Activated naive CD8-positive, alpha-beta T cell treated with anti-CD3 and anti-CD28 coated beads, Interleukin-2, amount 10 ng/mL, durations not matched to agents 7 days and 5 days (primary cell): ENCODE measurements at places on chromosomes 4 and X. TPM values are rescaled to one million over a fixed set of nuclear protein-coding genes. Genes with fewer than 3 reads are reported as not detected.

HTRA3 gene
- total RNA-seq, result not detected

GRCh38 chrX:65932173-65933084 is 107.5 kb downstream of the VSIG4 start:
- H3K27ac ChIP-seq, result no peak overlapping the region
- H3K4me3 ChIP-seq, result no peak overlapping the region

GPRASP1 gene
- 12.7 TPM for total RNA-seq

DNA sequence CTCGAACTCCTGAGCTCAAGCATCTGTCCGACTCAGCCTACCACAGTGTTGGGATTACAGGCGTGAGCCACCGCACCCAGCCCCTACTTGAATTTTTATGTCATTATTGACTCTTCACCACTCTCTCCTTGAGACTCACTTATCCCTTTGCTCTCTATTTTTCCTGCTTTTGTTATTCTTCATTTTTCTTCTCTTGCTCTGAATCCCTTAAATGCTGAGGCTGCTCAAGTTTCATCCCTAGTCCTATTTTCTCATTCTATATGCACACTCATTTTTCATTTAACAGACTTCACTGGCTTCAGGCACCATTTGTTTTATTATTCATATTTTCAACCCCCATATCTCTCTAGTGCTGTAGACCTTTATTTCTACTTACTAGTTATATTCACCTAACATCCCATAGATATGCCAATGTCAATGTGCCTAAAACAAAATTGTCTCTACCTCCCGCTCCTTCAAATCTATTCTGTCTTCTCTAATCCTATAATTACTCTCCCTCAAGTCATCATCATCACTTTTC is 85.7 kb downstream of the APOOL start:
- no peak for DNase-seq
- H3K4me1 ChIP-seq, result no peaks in the 10 kb centered on the region
- no peak overlapping the region for H3K27ac ChIP-seq
- H3K27me3 ChIP-seq, result no peaks in the 10 kb centered on the region
- H3K4me3 ChIP-seq, result no peak overlapping the region

GRCh38 chrX:2192584-2193272 is 308.0 kb downstream of the DHRSX start:
- H3K4me1 ChIP-seq, result no peaks in the 10 kb centered on the region
- H3K27ac ChIP-seq, result no peak overlapping the region
- no peaks in the 10 kb centered on the region for H3K27me3 ChIP-seq
- no peaks in the 10 kb centered on the region for H3K36me3 ChIP-seq
- H3K4me3 ChIP-seq, result no peak overlapping the region

GPRIN3 gene
- total RNA-seq, result 25.5 TPM

- peaks cover 5% of the 10 kb centered on the region for H3K36me3 ChIP-seq
- peaks cover 17% of the 10 kb centered on the region for H3K27me3 ChIP-seq
- peaks cover under 1% of the 10 kb centered on the region for H3K4me1 ChIP-seq
- no peak for DNase-seq
Observed at GRCh38 chr4:16066586-16067128, 17.2 kb downstream of the PROM1 start.

- H3K27me3 ChIP-seq, result peaks cover 6% of the 10 kb centered on the region
- no peak for DNase-seq
Observed at GRCh38 chr4:184750926-184751584, 17.2 kb upstream of the CENPU start.

PIR gene
- 2.4 TPM for total RNA-seq

FMR1NB gene
- total RNA-seq, result not detected

DNA sequence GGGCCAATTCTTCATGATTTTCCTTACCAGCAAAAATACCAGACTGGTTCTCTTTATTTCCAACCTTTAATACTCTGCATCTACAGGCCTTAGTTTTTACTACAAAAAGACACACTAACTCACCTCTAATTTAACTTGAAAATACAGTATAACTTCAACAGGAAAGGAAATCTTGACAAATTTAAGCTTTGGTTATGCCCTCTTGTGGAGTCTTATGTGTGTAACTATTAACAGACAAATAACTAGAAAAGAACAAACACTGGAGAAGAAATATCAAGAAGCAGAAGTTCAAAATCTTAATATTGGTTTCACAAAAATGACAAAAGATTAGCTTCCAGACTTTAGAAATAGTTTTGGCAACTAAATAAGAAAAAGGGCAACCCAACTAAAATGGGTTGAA is 33.0 kb downstream of the PPA2 start:
- peaks cover 39% of the 10 kb centered on the region for H3K36me3 ChIP-seq
- no peak overlapping the region for H3K27ac ChIP-seq
- H3K4me3 ChIP-seq, result no peak overlapping the region
- no peaks in the 10 kb centered on the region for H3K27me3 ChIP-seq
- no peaks in the 10 kb centered on the region for H3K4me1 ChIP-seq

RTL9 gene
- total RNA-seq, result not detected

- no peak for DNase-seq
- H3K36me3 ChIP-seq, result no peaks in the 10 kb centered on the region
- no peaks in the 10 kb centered on the region for H3K4me1 ChIP-seq
- no peaks in the 10 kb centered on the region for H3K27me3 ChIP-seq
- H3K27ac ChIP-seq, result no peak overlapping the region
Observed at GRCh38 chr4:134345244-134345643, 143.7 kb upstream of the PABPC4L start.

GRCh38 chr4:76200771-76201231 is 12.8 kb downstream of the SCARB2 start:
- H3K36me3 ChIP-seq, result peaks cover 3% of the 10 kb centered on the region
- peaks cover 32% of the 10 kb centered on the region for H3K4me1 ChIP-seq
- no peak overlapping the region for H3K27ac ChIP-seq
- H3K27me3 ChIP-seq, result no peaks in the 10 kb centered on the region
- H3K4me3 ChIP-seq, result no peak overlapping the region

DNA sequence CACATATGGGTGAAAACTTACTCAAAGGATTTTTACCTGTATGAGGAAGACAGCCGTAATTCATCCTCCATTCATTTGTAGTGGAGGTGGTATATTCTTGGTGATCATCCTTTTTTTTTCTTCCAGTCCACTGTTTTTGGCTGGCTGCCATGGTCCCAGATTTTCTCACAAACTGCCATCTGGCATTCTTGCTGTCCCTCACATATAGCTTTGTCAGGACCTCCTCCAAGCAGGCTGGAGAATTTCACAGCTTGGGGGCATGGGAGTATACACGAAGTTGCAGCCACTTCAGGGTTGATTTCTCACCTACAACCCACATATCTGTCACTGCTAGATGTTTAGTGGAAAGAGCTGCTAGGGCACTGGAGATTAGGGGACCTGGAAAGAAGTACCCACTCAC is 401.0 kb downstream of the IL1RAPL1 start:
- no peak overlapping the region for H3K4me3 ChIP-seq
- no peaks in the 10 kb centered on the region for H3K4me1 ChIP-seq
- H3K36me3 ChIP-seq, result no peaks in the 10 kb centered on the region
- H3K27me3 ChIP-seq, result no peaks in the 10 kb centered on the region
- no peak overlapping the region for H3K27ac ChIP-seq

DNA sequence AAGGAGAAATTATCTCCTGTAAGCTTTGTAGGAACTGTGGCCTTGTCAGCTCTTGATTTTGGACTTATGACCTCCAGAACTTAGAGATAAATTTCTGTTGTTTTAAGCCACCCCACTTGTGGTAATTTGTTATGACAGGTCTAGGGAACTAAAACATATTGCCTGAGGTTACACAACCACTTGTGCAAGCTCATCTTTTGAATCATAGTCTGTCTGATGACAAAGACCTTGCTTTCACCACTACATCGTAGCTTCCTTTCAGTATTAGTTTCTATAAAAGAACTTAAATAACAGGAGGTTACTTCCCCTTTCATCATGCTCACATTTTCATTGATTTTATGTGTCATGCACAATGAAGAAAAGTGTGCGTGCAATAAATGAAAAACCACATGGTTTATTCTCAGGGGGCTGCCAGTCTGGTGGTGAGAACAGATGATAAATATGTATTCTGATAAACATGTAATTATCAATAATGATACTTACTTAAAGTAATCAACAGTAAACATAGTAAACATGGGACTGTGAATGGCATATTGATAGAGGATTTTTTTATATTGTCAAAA is 690.0 kb upstream of the HS3ST1 start:
- no peaks in the 10 kb centered on the region for H3K36me3 ChIP-seq
- no peaks in the 10 kb centered on the region for H3K27me3 ChIP-seq
- H3K4me1 ChIP-seq, result no peaks in the 10 kb centered on the region
- no peak for DNase-seq
- H3K4me3 ChIP-seq, result no peak overlapping the region

DNA sequence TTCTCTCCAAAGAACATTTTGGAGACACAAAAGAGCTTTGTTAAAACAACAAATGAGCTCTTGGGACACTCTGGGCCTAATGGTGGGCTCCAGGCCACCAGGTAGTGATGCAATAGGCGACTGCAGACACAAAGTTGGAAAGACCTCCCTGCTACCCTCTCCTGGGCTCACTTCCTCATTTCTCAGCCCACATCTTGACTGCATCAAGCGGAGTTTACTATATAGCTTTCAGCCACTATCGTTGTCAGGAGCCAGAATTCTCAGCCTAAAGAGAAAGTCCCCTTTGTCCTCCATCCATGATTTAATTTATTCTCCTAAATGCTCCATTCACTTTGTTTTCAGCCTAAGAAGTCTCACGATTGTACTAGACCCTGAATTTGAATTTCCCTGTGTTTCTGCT is 114.9 kb downstream of the EFHC2 start:
- no peaks in the 10 kb centered on the region for H3K36me3 ChIP-seq
- no peak overlapping the region for H3K27ac ChIP-seq
- peaks cover 3% of the 10 kb centered on the region for H3K4me1 ChIP-seq
- DNase-seq, result no peak
- no peaks in the 10 kb centered on the region for H3K27me3 ChIP-seq

GRCh38 chr4:181661090-181661489 is 582.1 kb upstream of the TENM3 start:
- no peaks in the 10 kb centered on the region for H3K4me1 ChIP-seq
- no peaks in the 10 kb centered on the region for H3K27me3 ChIP-seq
- H3K27ac ChIP-seq, result no peak overlapping the region
- no peak overlapping the region for H3K4me3 ChIP-seq
- no peak for DNase-seq
- no peaks in the 10 kb centered on the region for H3K36me3 ChIP-seq

DNA sequence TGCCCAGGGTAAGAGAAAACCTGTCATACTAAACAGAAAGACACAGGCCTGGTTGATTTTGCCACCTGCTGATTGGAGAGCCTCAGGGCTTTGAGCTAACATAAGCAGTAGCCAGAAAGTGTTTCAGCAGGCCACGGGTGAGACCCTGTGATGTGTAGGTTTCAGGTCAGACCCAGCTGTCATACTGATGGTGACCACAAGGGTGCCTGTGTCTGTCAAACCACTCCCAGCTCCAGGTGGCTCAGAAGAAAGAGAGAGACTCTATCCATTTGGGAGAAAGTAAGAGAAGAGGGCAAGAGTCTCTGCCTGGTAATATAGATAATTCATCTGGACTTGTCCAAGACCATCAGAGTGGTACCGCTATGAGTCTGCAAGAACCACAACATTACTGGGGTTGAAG is 72.8 kb upstream of the NLRP2B start:
- H3K36me3 ChIP-seq, result no peaks in the 10 kb centered on the region
- H3K4me3 ChIP-seq, result no peak overlapping the region
- no peaks in the 10 kb centered on the region for H3K4me1 ChIP-seq
- no peak for DNase-seq

GRCh38 chr4:120842031-120842430 is 80.5 kb downstream of the PRDM5 start:
- no peak overlapping the region for H3K27ac ChIP-seq
- H3K4me3 ChIP-seq, result no peak overlapping the region
- H3K4me1 ChIP-seq, result peaks cover 10% of the 10 kb centered on the region
- DNase-seq, result no peak

C4orf50 gene
- 0.19 TPM for total RNA-seq

ASIC5 gene
- total RNA-seq, result not detected

DNA sequence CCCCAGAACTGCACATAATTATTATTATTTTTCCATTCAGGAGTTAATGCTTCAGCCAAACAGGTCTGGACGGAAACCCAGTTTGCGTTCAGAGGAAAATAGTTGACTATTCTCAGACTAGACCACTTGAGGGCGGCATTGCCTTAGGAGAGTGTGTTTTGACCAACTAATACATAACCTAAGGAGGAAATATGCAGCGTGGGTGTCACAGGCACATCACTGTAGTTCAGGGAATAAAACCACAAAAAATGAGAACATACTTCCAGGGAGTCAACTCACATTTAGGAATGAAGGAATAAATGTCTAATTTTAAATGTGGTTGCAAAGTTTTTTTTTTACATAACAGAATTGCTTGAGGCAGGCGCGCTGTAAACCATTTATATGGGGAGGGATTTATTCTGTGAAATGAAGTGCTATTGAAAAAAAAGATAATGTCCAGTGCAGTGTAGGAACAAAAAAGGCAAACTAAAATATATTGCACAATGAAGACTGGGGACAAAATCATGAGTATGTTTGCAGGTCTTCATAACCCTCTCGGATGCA is 93.3 kb downstream of the SYNPO2 start:
- no peak overlapping the region for H3K4me3 ChIP-seq
- H3K4me1 ChIP-seq, result no peaks in the 10 kb centered on the region
- H3K36me3 ChIP-seq, result no peaks in the 10 kb centered on the region

- H3K4me3 ChIP-seq, result no peak overlapping the region
- no peaks in the 10 kb centered on the region for H3K27me3 ChIP-seq
- H3K27ac ChIP-seq, result no peak overlapping the region
- no peak for DNase-seq
- H3K36me3 ChIP-seq, result no peaks in the 10 kb centered on the region
- no peaks in the 10 kb centered on the region for H3K4me1 ChIP-seq
Observed at GRCh38 chr4:126647320-126647719, 985.4 kb upstream of the INTU start.

GRCh38 chrX:37364666-37365065 is 15.5 kb downstream of the PRRG1 start:
- H3K27me3 ChIP-seq, result no peaks in the 10 kb centered on the region
- H3K27ac ChIP-seq, result no peak overlapping the region
- DNase-seq, result no peak
- no peaks in the 10 kb centered on the region for H3K4me1 ChIP-seq

- no peak for DNase-seq
- H3K36me3 ChIP-seq, result no peaks in the 10 kb centered on the region
- H3K4me1 ChIP-seq, result peaks cover 5% of the 10 kb centered on the region
- no peak overlapping the region for H3K27ac ChIP-seq
Observed at GRCh38 chr4:78265006-78265405, 207.9 kb downstream of the FRAS1 start.

DNA sequence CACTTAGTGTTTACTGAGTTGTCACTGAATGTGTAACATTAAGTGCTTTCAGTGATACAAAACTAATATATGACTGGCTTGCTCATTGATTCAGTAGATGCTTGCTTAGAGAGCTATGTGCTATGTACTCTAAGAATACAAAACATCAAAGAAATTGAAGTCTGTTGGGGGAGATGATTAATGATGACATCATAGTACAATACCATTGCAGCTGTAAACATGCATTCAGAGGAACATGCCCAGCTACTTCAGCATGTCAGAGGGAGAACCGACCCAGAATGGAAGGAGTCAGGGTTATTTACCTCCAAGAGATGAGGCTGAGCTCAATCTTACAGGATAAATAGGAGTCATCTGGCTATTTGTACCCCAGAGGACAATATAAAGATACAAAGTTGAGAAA is 290.8 kb downstream of the TENM3 start:
- no peaks in the 10 kb centered on the region for H3K4me1 ChIP-seq
- H3K27me3 ChIP-seq, result no peaks in the 10 kb centered on the region
- no peak overlapping the region for H3K4me3 ChIP-seq
- no peak for DNase-seq
- H3K36me3 ChIP-seq, result no peaks in the 10 kb centered on the region
- H3K27ac ChIP-seq, result no peak overlapping the region

PGAM4 gene
- total RNA-seq, result not detected

- H3K36me3 ChIP-seq, result no peaks in the 10 kb centered on the region
- DNase-seq, result no peak
- H3K4me1 ChIP-seq, result no peaks in the 10 kb centered on the region
- H3K4me3 ChIP-seq, result no peak overlapping the region
Observed at GRCh38 chr4:66590488-66591215, 920.4 kb upstream of the EPHA5 start.

GYG2 gene
- not detected for total RNA-seq
